ENCODE measurements at places on chromosomes 3 and 15.

DNA sequence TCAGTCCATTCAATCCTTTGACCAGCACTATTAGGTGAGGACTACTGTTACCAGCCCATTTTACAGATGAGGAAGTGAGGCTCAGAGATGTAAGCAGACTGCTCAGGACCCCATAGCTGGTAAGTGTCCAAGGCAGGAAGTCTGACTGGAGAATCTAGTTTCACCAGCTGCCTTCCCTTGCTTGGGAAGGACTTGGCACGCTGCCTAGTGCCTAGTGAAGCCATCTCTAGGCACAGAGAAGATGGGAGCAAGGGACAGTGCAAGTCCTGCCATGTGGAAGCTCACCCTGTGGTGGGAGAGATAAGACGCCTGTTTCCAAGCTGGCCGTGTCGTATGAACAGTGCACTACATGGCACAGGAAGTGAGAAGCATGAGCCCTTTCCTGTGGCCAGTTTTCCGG lies 111.8 kb upstream of the TMC3 start:
- no peak for DNase-seq

GRCh38 chr3:112390783-112391641 lies 58.1 kb downstream of the CD200 start:
- no peak for DNase-seq

GRCh38 chr3:181564222-181564621 lies 147.5 kb upstream of the SOX2 start:
- no peak for DNase-seq

DNA sequence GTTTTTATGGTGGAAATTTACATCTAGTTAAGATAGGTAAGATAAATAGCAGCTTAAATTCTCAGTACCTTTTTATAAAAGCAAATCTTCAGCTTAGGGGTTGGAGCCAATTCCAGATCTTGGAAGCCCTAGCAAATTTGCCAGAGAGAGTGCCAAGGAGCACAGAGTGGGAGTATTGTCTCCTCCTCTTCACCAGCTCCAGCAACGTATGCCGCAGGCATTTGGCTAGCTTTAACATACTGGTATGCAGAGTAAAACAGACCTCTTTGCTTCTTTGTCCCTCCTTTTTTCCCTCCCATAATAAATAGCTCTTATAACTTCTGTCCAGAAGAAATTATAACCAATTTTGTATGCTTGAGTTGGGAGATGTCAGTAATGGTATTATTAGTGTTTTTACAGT lies 140.4 kb downstream of the DIPK2A start:
- no peak for DNase-seq

- no peak for DNase-seq
Measured at GRCh38 chr3:63774781-63775180, 44.3 kb upstream of the C3orf49 start.
